ENCODE measurements at places on chromosomes 11 and 22.
A peak's percentile ranks its signal among the peaks of the same experiment; 100 is the strongest.

GRCh38 chr11:77038825-77039326 is 4.7 kb downstream of the B3GNT6 start:
- DNase-seq = no peak

GRCh38 chr22:39528080-39528661 is 4.4 kb downstream of the RPS19BP1 start:
- no peak for DNase-seq

DNA sequence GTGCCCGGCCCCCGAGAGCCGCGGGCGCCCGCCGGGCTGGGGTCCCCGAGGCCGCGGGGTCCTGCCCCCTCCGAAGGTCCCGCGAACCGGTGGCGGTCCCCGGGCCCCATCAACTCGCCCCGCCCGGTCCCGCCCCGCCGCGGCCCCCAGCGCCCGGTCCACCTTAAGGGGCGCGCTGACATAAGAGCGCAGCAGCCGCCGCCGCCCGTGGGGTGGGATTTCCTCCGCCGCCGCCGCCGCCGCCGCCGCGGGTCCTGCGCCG is at the start of gene ZDHHC8:
ZDHHC8 (plus strand) TSS at position 208 of the 262 bp plus-strand sequence. CDS start 144 bp downstream, outside the sequence.
- DNase-seq = peak; percentile 59

DNA sequence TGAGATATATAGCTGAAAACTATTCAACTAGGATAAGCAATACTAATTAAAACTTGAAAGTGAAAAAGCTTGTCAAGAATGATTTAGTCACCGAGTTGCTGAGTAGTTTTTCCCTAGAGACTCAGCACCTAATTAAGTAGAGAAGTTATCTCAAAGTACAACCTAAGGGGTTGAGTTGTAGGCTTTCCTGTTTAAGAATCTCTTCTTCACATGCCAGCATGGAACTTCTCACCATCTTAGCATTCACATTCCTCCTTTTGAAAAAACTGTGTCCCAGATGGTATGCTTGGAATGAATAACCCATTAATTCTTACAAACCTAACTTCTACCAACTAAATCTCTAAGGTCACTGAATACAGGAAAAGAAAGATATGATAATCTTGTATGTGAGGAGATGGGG is 303.3 kb upstream of the ZC3H12C start:
- DNase-seq = no peak

- DNase-seq = no peak
Measured at GRCh38 chr11:132008872-132009271, 638.5 kb downstream of the NTM start.

GRCh38 chr22:47552541-47553205 is 790.2 kb downstream of the TBC1D22A start:
- DNase-seq = no peak

GRCh38 chr11:41235668-41236067 is 223.8 kb downstream of the LRRC4C start:
- DNase-seq = no peak

DNA sequence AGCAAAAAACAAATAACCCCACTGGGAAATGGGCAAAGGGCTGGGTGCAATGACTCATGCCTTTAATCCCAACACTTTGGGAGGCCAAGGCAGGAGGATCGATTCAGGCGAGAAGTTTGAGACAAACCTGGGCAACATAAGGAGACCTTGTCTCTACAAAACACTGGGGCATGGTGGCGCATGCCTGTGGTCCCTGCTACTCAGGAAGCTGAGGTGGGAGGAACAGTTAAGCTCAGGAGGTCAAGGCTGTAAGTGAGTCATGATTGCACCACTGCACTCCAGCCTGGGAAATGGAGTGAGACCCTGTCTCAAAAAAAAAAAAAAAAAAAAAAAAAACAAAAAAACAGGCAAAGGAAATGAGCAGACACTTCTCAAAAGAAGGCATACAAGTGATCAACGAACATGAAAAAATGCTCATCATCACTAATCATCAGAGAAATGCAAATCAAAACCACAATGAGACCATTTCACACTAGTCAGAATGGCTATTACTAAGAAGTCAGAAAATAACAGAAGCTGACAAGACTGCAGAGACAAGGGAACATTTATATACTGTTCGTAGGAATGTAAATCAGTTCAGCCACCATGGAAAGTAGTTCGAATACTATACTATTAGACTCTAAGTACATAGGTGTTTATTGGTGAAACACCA is 48.2 kb upstream of the SMCO4 start:
- DNase-seq = no peak

- peak; percentile 30 for DNase-seq
Measured at GRCh38 chr11:12156301-12157140, 46.1 kb downstream of the MICAL2 start.

- no peak for DNase-seq
Measured at GRCh38 chr11:71125150-71125549, 127.2 kb downstream of the SHANK2 start.

DNA sequence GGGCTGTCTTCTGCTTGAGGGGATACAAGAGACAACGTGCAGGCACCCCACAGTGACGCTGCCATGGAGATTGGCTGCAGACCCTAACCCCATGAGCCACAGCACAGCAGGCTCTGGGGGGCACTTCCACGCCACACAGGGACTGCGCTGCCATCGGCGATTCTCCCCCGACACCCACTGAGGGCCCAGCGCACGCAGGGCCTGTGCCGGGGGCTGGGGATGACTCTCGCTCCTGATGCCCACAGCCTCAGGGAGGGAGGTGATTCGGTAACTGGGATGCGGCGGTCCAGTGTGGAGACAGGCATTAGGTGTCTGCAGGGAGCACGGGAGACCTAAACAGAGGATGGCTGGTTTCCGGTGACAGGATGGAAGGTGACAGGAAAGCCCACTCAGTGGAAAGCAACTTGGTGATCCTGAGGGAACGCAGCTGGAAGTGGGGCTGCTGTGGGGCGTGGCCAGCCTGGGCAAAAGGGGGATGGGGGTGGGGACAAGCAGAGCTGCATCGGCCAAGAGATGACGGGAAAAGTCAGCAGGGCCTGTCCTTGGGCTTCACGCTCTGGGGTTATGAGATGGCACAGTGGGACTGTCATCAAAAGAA is 37.7 kb downstream of the EFCAB6 start:
- DNase-seq = no peak

GRCh38 chr22:38943201-38943600 is 14.2 kb upstream of the APOBEC3A start:
- peak; percentile 23 for DNase-seq

GRCh38 chr11:130388607-130389205 is 39.7 kb downstream of the ADAMTS8 start:
- DNase-seq = no peak

- DNase-seq = peak; percentile 65
Measured at GRCh38 chr11:111982019-111982464, 43.2 kb upstream of the DLAT start.

DNA sequence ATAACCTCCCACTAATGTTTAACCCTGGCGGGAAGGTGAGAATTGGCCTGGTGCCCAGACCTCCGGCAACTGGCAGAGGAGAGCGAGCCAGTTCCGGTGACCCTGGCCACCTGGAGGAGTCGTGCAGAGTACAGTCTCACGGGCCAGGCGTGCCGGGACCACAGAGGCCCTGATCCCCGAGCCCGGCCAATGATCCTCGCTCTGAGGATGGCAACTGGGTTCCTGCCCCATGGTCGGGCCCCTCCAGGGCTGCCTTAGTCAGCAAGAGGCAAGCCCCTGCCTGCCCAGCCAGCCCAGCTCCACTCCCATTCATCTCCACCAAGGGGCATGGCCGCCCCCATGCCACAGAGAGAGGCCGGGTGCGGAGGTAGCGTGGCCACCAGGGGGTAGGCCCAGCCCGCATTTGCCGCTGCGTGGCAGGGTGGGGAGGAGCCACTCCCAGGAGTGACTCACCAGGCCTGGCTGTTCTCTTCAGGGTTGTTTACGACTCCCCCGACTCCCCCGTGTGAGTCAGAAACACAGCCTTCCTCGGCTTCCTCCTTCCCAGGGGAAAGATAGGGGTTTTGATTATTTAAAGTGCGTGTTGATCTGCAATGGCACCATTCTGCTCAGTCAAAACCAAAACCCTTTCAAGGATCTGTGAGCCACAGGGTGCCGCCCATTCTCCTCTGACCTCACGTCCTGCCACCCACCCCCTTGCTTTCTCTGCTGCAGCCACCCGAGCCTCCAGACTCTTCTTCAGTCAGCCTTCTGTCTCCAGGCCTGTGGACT is at the start of gene SLC25A45:
SLC25A45 (minus strand) TSS at position 614 of the 771 bp plus-strand sequence. CDS start 695 bp downstream, outside the sequence.
- peak; percentile 93 for DNase-seq

DNA sequence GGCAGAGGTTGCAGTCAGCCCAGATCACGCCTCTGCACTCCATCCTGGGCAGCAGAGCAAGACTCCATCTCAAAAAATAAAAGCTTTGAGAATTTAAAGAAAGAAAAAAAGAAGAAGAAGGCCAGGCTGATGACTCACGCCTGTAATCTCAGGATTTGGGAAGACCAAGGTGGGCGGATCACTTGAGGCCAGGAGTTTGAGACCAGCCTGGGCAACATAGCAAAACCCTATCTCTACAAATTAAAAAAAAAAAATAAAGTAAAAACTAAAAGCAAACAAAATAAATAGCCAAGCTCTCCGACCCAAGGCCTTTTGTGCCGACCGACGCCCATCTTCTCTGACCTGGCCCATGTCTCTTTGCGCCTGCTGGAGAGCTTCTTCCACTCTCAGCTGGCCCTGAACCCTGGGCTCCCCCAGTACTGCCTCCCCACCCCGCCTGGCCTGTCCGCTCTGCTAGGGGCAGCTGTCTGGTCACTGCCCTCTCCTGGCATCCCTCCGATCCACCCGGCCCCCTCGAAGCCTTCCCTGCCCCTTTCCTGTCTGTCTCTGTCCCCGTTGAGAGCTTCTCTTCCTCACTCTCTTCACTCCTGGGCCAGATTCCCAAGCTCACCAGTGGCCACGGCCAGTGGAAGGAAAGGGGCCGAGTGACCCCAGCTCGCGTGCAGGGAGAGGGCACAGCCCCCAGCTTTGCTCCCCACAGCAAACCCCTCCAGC is 4.8 kb upstream of the LSP1 start:
- DNase-seq = no peak

DNA sequence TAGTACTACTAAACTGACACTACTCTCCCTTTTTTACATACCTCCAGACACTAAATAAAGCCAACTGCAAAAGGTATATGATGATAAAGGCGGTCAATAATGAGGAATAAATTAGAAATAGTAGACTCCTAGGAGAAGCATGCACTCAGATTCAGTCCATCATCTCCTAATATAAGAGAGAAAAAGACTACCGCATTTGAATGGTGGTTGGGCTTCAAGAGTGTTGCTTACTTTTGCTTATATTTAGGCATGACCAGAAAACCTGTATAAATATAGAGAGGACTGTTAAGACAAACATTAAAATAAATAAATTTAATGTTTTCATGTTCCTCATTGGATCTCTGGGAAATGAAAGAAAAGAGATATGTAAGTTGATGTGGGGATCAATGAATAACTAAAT is 1137.0 kb downstream of the FAM181B start:
- no peak for DNase-seq

GRCh38 chr11:13924801-13925327 is 37.7 kb upstream of the SPON1 start:
- no peak for DNase-seq

GRCh38 chr11:61782841-61783240 is 9.6 kb downstream of the TMEM258 start:
- no peak for DNase-seq

DNA sequence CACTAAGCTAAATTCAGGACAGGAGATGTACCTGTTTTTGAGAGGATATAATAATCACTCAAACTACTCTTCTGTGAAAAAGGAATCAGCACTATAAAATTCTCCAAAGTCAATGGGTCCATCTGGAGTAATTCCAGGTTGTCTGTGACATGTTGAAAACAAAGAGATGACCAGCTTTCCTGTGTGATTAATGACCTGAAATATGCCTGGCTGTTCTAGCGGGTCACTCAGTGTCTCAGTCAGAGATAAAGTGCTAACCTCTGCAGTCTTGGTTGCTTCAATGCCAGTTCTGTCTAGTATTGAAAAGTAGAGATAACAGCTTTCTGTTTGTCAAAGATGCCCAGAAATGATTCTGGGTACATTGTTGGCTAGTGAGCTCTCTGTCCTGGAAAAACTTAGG is 722.6 kb upstream of the TENM4 start:
- no peak for DNase-seq

DNA sequence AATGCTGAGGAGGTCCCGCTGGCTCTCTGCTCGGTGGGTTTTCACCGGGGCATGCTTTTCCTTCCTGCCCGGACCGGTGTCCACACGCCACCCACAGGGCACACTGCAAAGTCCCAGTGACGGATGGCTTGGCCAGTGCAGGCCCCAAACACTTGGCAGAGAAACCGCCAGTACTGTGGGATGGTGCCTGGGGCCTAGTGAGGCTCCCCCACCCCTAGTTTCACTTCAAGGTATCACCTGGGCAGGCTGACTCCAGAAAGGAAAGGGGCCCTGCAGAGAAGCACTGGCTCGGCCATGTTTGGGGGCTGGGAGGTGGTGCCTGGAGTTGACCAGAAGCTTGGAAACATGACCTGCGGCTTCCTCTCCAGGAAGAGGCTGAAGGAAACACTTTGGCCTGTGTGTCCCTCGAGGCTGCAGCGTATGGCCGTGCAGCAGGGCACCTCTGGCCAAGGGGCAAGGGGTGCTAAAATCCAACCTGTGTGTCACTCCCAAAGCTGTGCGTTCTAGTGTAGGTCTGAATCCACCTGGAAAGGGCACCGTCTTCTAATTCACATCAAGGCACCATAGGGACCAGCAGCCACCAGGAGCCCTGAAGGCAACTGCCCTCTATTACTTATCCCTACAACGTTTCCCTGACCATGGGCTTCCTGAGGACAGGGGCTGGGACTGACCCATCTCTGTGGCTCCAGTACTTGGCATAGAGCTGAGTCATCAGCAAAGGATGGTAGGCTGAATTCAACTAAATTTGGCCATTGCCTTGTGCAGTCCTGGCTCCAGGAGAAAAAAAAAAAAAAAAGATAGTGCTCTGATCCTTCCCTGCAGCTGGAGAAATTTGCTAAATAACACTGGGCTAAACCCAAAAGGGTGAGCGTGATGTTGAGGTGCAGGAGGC is 22.6 kb downstream of the TPBGL start:
- no peak for DNase-seq

- no peak for DNase-seq
Measured at GRCh38 chr11:61975638-61976419, 8.4 kb upstream of the FTH1 start.

- DNase-seq = no peak
Measured at GRCh38 chr11:76872959-76873827, 12.5 kb downstream of the ACER3 start.

GRCh38 chr22:45926433-45926832 is 50.5 kb downstream of the WNT7B start:
- no peak for DNase-seq

DNA sequence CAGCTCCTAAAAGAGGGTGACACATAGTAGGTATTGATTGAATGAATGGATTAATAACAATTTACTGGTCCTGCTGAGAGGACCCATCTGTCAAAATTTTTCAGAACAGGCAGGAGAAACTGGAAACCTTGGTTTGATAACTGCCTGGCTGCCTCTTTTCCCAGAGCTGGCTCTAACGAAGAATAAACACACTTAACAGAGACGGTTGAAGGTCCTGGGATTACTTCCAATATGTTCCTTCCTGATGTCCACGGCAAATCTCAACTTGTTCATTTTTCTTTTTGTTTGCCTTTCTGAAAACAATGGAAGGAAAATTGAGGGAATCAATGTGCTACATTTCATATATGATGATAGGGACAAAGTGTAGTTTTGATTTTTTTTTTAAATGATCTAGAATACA is 76.5 kb upstream of the SYT13 start:
- no peak for DNase-seq

- no peak for DNase-seq
Measured at GRCh38 chr22:47377926-47378560, 615.6 kb downstream of the TBC1D22A start.

GRCh38 chr11:132504501-132505041 is 1027.7 kb downstream of the OPCML start:
- DNase-seq = no peak

GRCh38 chr11:72755713-72756285 is 3.6 kb upstream of the ARAP1 start:
- DNase-seq = no peak

Measured in stimulated activated CD8-positive, alpha-beta memory T cell treated with anti-CD3 and anti-CD28 coated beads, Interleukin-4, amount 100 ng/mL, for 48 hours (primary cell).